ENCODE measurements at places on chromosomes 3 and 15. TPM values are rescaled to one million over a fixed set of nuclear protein-coding genes. Genes with fewer than 3 reads are reported as not detected.

TRMT10C gene
- 23.5 TPM for total RNA-seq

PRR20G gene
- not detected for total RNA-seq

GOLGA8R gene
- not detected for total RNA-seq

LMAN1L gene
- total RNA-seq, result not detected

GOLGA6L4 gene
- total RNA-seq, result 14.6 TPM

SPATA12 gene
- total RNA-seq, result not detected

RPUSD3 gene
- total RNA-seq, result 81.7 TPM

Data from glutamatergic neuron (in vitro differentiated cells).